ENCODE measurements at places on chromosomes 3 and 15.

- peak; percentile 80 for DNase-seq
Observed at GRCh38 chr15:62658498-62658897, 384.0 kb upstream of the TPM1 start.

DNA sequence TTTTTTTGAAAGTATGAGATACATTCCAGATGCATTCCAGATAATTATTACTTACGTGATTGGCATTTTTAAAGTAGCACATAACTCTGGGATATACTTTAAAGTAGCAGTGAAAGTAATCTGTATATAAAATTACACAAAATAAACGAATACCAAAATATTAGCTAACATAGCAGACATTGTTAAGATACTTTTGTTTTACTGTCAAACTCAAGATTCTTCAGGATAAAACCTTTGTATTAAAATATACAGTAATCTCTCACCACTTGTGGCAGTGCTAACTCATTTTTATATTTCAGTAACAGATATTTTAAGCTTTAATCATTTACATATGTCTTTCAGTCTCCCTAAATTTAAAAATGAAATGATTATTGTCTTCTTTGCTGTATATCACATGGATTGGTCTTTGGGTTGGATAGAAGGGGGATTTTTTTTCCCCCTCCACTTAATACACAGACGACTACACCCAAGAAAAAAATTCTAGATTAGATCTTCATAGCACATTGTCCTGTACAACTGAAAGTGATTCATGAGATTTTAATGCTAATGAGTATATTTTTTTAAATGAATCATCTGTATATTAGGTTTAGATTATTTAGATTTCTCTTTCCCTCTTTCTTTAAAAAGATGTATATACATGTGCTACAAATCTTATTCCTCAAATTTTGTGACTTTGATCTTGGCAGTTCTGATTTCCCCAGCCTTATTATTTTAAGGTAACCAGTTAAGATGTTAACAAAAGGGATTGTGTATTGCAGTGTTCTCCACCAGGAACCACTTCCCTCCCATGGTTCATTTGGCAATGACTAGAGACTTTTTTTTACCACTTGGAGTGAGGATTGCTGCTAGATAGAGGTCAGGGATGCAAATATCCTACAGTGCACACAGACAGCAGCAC lies 24.5 kb upstream of the EBLN2 start:
- DNase-seq: no peak

- no peak for DNase-seq
Observed at GRCh38 chr15:58495891-58496408, 64.2 kb downstream of the LIPC start.

- DNase-seq: no peak
Observed at GRCh38 chr15:42933886-42934667, 13.5 kb upstream of the TTBK2 start.

DNA sequence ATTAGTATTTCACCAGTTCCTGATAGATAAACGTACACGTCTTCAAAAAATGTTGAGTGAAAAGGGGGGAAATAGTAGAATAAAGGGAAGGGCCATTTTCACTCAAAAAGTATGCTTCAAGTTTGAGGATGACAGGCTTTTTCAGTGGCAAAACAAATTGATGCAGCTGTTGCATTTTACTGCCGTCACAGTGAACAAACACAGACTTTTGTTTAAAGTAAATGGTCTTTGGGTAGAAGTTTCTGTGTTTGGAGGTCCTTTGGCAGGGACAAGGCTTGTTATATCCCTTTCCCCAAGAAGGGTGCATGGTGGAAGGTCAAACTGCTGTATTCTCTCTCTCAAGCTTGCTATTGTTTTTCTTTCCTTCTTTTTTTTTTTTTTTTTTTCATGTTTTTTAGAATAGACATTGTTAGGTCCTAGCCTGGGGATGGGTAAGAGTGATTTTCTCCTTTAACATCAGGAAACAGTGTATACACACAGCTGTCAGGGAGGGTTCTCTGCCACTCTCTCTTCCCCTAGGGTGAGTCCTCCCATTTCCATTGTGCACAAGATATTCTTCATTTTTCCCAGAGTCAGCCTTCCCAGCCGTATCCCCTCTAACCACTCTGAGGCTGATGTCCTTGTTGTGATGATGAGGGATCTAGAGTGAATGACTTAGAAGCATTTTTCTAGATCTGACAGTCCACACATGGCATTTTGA lies 6.6 kb upstream of the SUCNR1 start:
- no peak for DNase-seq

- DNase-seq: no peak
Observed at GRCh38 chr3:124373524-124373923, 356.7 kb upstream of the UMPS start.

- DNase-seq: no peak
Observed at GRCh38 chr15:60840306-60840702, 361.4 kb upstream of the ICE2 start.

GRCh38 chr3:153903430-153903829 lies 217.8 kb upstream of the ARHGEF26 start:
- DNase-seq: no peak

- no peak for DNase-seq
Observed at GRCh38 chr3:57048052-57048671, 12.3 kb upstream of the SPATA12 start.

DNA sequence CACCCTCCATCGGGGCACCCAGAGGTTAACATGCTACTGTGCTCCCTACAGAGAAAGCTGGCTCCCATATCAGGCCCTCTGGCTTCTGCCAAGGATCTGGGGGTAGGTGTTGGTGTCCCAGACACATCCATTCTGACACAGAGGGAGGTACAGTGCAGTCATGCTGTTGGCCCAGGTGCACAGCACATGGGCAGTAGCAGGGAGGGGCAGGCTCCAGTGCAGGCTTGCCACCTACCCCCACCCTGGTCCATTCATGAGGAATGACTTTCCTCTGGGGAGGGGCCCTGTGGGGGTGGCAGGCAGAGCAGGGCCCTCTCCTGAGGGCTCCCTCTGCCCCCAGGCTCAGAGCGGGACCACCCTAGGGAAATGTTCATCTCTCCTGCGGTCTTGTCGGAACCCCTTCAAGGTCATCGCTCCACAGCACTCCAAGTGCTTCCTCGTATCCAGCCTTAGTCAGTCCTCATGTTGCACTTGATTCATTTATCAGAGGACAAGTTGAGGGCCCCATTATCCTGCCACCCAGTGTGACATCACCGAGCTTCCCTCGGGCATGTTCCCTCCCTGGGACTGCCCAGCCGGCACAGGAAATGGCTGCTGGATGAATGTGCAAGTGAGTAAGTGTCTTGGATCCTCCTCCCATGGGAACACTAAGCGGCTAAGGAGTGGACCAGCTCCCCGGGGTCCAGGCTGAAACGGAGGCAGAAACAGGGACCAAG lies 10.0 kb downstream of the DUSP7 start:
- DNase-seq: no peak

- DNase-seq: no peak
Observed at GRCh38 chr3:131109156-131109555, 82.5 kb downstream of the NEK11 start.

- no peak for DNase-seq
Observed at GRCh38 chr15:31974154-31974794, 56.0 kb upstream of the CHRNA7 start.

GRCh38 chr3:186785495-186786018 lies 2.2 kb downstream of the EIF4A2 start:
- no peak for DNase-seq

DNA sequence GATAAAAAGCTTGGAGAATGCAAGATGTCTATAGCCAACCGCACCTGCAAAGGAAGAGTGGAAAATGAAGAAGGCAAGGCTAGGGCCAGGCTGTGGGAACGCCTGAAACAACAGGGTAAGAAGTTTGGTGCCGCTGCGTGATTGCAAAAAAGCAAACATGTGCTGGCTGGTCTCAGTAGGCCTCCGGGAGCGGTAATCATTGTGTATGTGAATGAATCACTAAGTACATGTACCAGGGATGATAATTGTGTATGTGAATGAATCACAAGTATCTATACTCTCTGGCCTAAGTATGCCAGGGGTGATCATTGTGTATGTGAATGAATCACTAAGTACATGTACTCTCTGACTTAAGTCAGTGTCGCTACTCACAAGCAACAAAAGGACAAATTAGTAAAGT lies 40.3 kb upstream of the PARL start:
- DNase-seq: no peak

DNA sequence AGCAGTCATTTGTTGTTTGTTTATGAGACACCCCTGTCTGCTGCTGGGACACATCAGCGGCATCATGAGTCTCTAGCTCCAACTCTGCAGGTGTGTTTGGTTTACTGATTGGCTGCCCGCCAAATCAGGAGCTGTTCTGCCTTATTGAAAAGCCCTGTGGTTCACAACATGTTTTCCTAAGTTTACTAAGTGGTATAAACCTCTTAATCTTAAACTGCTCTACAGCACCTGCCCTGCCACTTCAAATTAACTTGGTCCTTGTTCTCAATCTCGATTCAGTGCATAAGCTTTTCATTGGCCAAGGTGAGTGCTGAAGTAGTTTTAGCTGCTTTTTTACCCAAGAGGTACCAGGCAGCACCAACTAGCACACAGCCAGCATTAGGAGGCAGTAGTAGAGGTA lies 77.8 kb upstream of the WDR72 start:
- no peak for DNase-seq

- DNase-seq: no peak
Observed at GRCh38 chr3:181318321-181318720, 328.8 kb upstream of the DNAJC19 start.

- no peak for DNase-seq
Observed at GRCh38 chr15:61158504-61159407, 70.3 kb downstream of the RORA start.

DNA sequence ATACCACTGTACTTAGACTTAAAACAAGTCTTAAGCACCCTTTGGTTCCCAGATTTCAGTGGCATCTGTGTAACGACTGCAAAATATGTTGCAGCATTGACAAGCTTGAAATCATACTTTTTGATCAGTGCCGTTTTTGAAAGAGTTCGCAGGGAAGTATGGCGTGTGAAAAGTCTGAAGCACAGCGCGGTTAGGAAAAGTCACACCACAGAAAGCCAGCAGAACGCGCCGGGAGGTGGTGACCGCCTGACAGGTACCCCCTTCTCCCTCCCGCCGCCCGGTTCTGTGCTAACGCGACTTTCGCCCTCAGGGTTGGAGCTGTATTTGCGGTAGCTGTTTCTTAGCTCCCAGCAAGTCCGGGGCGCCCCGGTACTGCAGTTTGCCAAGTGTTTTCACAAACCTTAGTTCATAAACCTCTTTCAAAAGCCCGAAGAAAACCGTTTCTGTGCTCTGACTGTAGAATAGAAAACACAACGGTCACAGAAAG lies 481 bp upstream of the CRYBG3 start:
- DNase-seq: peak; percentile 5

DNA sequence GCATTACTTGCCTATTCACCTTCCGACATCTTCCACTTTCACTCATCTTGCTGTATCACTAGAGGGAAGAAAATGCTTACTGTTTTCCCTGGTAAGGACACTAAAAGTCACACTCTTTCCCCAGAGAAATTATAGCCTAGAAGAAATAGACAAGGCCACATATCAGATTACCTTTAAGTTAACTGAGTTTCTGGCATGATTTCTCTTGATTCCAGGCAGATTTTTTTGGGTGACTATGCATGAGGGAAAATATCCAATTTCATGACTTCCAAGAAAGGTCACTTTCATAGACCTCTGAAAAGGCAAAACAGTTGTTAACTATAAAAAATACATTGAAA lies 30.3 kb downstream of the TCF12 start:
- DNase-seq: no peak

DNA sequence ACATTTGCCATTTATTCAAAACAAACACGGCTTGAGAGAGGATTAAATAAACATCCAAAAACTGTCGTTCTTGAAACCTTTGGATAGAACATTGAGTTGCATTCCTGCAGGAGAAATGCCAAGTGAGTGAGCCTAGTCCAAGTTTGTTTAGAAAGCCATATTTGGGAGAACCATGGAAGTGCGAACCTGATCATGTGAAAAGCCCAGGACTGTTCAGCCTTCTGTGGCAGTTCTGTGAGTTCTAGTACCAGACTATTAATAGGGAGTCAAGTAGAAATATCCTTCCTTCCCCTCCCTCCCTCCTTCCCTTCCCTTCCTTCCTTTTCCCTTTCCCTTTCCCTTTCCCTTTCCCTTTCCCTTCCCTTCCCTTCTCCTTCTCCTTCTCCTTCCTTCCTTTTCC lies 470.4 kb downstream of the LPP start:
- DNase-seq: no peak

DNA sequence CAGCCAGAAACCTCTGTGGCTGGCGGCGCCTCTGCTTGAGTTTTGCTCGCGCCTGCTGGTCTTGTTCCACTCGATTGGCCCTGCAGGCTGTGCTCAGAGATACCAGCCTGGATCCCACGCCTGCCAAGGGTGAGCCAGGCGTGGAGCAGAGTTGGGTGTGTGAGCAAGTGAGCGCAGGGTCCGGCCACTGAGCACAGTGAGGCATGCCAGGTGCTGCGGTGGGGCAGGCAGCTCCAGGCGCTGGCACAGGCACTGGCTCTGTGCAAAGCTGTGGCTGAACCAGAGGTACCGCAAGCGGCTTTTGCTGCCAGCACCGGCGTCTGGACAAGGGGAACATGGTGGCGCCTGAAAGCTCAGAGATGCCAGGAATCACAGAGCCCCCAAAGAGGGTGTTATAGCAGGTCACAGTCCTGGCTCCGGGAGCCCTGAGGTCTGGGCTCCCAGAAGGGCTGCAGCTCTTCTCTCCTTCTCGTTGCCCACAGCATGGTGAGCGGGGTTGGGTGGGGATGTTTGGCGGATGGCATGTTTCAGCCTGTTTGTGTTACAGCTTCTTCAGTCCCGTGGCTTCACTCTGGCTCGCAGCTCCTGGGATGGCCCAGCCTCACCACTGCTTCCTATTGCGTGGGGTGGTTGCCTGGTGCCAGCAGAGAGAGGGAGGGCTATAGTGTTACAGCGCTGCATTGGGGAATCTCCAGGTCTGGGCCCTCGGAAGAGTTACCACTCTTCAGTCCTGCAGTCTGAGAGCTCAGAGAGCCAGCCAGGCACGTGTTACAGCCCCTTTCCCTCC lies 73.9 kb downstream of the NR1D2 start:
- no peak for DNase-seq

DNA sequence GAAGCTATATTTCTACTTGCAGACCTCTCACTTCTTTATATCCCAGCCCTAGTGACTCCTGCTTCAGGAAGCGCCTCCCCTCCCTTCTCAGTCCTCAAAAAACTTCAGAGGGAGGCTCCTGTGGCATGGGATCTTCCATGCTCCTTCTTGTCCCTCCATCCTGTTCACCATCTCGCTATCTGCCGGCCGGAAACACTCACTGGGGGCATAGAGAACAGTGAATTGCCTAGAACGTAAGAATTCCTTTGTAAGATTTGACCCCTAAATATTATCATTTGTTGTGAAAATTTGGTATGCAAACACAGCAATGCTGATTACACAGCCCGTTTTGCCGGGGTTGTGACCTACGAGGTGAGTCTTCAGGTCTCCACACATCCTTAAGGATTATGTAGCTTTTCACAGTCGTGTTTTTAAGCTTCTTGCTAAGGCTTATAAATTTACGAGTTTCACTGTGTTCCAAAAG lies 218.7 kb upstream of the ATP10A start:
- peak; percentile 0 for DNase-seq

Data from suppressor macrophage treated with lipopolysaccharide for 4 hours (primary cell).